ENCODE measurements at places on chromosomes 16 and 17.

DNA sequence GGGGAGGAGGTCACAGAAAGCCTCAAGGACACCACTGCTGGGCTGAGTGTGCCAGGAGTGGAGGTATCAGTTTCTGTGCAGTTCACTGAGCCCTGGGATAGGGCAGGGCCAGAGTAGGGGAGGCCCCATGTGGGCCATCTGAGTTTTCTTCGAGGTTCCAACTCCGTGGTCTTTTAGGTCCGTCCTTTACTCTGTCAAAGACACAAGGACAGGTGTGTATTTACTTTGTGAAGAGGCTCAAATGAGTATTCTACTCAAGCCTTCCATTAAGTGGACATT is 59.5 kb downstream of the USP22 start:
- DNase-seq = no peak

DNA sequence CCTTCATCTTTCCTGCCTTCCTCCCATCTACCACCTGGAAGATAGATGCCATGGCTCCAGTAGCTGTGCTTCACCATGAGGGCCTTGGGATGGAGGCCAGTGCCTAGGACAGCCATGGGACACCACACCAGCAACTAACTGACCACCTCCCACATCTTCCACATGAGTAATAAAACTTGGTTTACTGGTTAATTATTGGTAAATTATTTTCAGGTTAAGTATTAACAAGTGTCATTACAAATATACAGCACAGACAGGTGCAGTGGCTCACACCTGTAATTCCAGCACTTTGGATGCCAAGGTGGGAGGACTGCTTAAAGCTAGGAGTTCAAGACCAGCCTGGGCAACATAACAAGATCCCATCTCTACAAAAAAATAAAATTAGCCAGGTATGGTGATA is 14.0 kb downstream of the CDIP1 start:
- no peak for DNase-seq

GRCh38 chr16:71339236-71340171 is 19.0 kb upstream of the CALB2 start:
- DNase-seq = no peak

GRCh38 chr16:90046971-90047713 is 27.9 kb upstream of the DBNDD1 start:
- no peak for DNase-seq

GRCh38 chr17:73742948-73743381 is 98.7 kb upstream of the SDK2 start:
- no peak for DNase-seq

DNA sequence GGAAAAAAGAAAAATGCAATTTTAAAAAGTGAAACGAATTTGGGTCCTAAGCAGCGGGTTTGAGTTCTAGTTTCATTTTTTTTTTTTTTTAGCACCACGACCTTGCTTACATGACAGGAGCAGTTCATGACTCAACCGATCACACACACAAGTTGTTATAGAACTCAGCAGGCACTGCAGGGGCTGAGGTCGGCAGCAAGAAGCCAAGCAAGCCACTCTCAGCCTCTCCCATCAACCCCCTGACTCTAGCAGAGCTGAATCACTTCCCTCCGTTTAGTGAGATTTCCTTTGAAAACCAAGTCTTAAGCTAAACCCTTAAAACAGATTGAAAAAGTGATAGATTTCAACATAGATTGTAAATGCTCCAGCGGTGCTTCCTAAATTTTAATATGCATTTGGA is 520.8 kb downstream of the HAPSTR1 start:
- no peak for DNase-seq

DNA sequence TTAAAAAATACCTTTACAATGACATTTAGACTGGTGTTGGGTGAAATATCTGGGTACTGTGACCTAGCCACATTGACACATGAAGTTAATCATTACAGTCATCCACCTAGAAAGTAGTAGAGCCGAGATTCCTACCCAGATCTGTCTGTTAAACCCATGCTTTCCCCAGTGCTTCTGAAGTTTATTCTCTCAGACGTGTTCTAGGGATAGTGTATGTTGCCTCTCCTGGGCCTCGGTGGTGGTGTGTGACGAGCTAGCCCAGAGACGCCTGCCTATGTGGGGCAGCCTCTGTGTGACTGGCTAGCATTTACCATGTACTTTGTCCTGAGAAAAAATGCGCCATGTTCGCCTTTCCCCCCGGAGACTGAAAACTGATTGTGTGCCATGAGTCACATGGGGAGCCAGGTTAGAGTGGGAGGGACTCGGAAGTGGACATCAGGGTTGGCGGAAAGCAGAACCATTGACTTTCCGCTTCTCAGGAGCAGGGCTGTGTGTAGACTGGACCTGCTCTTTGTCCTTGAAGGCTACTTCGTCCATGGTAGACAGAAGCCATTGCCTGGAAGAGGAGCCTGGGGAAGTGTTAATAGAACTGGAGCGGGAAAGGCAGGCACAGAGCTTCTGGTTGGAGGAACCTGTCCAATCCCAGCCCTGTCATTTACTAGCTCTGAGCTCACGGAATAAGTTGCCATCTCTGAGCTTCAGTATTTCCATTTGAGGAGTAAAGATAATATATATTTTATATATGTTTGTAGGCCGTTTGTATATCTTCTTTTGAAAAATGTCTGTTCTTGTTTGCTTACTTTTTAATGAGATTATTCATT is 235.5 kb downstream of the SNX29 start:
- DNase-seq = no peak

DNA sequence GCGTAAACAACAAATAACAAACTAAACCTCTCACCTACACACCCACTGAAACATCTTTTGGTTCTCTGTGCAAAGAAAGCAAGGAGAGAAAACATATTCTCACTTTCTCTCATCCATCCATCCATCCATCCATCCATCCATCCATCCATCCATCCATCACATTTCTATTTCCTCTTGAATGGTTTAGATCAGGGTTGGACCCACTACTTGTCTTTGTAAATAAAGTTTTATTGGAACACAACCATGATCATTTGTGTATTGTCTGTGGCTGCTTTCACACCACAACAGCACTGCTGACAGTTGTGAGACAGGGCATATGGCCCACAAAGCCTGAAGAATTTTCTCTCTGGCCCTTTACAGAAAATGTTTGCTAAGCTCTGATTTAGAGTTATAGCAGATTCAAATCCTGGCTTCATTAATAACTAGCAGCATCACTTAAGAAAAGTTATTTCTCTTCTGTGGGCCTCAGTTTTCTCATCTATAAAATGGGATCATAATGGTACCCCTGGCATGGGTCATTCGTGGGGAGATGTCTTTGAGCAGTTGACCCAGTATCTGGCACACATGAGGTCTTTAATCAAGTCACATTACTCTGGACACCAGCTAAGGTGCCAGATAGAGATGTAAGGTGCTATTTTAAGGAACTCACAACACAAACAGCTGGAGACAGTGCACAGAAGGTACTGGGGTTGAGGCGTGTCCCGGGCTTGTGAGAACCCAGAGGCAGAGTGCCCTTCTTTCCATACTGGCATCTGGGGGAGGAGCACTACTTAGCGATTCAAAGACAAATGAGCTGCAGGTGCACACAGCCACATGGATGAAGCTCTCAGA is 146.3 kb downstream of the CMIP start:
- peak; percentile 12 for DNase-seq

GRCh38 chr16:10599626-10600025 is 19.2 kb upstream of the EMP2 start:
- DNase-seq = no peak

GRCh38 chr17:82832411-82832810 is 7.4 kb downstream of the ZNF750 start:
- DNase-seq = no peak

DNA sequence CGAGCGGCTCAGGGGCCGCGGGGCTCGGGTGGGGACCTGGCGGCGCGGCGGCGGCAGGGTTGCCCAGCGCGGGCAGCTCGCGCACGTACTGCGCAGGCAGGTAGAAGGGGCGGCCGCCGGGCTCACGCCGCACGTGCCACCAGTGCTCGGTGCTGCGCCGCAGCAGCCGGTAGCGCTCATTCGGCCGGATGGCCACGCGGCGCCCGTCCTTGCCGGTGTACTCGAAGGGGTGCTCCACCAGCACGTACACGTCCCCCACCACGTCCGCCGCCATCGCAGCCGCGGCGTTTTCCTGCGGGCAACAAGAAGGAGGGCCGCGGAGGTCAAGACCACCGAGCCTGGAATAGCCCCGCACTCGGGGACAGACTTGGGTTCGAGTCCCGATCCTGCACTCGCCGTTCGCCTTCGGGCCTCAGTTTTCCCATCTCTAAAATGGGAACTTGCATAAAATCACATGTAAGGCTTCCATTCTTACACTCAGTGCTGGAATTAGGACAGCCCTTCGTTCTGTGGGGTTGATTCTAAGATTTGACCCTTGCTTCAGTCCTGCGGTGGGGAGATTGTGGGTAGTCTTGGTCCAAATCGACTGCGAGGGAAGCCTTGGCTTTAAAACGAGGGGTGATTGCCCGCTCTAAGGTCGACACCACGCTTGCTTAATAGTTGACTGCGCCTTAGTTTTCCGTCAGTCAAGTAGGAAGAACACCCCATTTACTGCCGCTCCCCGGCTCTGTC is 2.5 kb downstream of the ARHGAP27 start:
- DNase-seq = no peak

DNA sequence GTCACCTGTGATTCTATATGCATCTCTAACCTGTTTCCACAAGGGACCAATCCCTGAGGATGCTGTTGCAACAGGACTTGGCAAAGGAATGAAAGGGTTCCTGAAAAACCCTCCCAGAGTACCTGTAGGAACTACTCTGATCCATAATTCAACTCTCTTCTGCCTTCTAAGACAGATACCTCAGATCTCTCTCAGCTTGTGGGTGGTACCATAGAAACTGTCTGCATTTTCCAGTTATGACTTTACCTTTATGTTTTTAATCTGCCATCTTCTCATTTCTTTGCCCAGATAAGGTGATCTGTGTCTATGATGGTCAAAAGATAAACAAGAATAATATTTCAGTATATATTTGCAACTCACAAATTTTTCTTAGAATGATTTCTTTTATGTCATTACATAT is 65.1 kb downstream of the TMC6 start:
- DNase-seq = no peak

GRCh38 chr16:76176153-76176552 is 101.0 kb upstream of the CNTNAP4 start:
- no peak for DNase-seq
